Activated T-helper 2 cell treated with anti-CD3 and anti-CD28 coated beads, Interferon-gamma antibody, Interleukin-2, Interleukin-4, amounts not matched to agents 10 μg/mL and 5 μg/mL and 100 μg/mL, durations not matched to agents 14 hours and 24 hours and 36 hours (primary cell): ENCODE measurements at places on chromosomes 3 and 15.

- no peak for DNase-seq
These were observed 103.4 kb upstream of the FHIT start for GRCh38 chr3:61354604-61355003.

- DNase-seq = no peak
These were observed 17.3 kb downstream of the PXK start for GRCh38 chr3:58349792-58350626.

- no peak for DNase-seq
These were observed 28.4 kb upstream of the PIK3CB start for GRCh38 chr3:138862924-138863775.

- DNase-seq = no peak
These were observed 70.4 kb upstream of the C15orf39 start for GRCh38 chr15:75131269-75131643.

DNA sequence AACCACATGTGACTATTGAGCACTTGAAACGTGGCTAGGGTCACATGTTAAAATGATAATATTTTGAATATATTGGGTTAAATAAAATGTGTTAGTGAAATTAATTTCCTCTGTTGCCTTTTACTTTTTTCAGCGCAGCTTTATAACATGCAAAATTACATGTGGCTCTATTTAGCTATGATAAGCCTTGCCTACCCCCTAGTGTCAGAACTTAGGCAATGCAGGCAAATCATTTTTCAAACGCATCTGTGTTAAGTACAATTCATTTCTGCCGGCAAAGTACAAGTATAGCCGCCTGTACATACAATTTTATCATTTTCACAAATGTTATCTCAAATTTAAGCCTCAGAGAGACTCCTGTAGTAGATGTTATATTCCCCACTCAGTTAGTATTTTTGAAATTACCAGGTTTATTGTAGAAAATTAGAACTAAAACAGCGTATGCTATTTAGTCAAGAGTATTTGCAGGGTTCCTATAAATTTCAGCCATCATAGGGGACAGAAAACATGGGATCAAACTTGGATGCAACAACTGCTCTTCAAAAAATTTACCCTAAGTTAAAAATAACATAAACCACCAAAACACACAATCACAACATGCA lies 56.1 kb downstream of the TAFA4 start:
- DNase-seq = no peak

DNA sequence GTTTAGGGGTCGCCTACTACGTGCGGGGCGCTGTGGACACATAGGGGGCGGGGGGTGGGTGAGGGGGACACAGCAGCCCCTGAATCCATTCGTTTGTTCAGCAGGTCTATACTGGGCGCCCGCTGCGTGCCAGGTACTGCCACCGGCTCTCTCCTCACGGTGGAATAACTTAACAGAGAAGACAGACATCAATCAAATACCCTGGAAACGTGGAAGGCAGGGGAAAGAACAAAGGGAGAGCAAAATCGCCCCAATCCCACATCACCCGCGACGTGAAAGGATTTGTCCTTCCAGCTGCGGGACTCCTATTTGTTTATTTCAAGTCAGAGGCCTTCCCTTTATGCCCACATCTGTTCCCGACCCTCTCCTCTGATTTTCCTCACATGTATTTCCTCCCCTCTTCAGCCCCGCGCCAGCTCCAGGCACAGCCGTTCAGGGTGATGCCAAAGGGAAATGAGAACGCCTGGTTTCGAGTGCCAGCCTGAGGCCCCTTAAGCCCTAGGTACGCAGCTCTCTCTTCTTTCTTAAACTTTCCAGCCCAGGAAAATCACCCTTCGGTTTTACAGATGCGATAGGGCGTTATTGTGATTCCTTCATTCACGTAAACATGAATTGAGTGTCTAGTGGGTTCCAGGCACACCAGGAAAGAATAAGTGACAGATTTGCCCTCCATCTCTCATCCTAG lies 726 bp upstream of the PROK2 start:
- DNase-seq = no peak
